Stimulated activated CD8-positive, alpha-beta memory T cell treated with anti-CD3 and anti-CD28 coated beads, Interleukin-12 subunit alpha, Interleukin-12 subunit beta, amount 100 ng/mL, for 1 hour (primary cell): ENCODE measurements at places on chromosomes 2 and 18.

DNA sequence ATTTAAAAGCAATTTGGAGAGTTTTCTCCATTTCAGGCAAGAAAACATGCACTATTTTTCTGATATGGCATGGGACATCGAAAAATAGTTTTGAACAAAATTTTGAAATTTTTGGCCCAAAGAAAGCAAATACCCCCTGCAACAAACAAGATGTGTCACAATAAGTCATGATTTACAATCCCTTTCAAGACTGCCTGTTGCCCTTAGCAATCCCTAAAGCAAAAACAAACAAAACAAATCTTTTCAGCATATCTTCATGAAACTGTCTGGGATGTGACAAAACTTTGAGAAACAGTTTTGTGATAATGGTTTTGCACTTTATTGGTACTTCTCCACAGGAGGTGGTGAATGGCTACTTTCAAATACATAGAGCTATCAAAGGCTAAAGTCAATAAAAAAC is 1888.7 kb upstream of the PIK3C3 start:
- DNase-seq, result no peak

- DNase-seq, result no peak
Measured at GRCh38 chr18:74486119-74486849, 9.9 kb upstream of the CNDP2 start.

- DNase-seq, result no peak
Measured at GRCh38 chr2:111071600-111072171, 49.0 kb upstream of the BCL2L11 start.

DNA sequence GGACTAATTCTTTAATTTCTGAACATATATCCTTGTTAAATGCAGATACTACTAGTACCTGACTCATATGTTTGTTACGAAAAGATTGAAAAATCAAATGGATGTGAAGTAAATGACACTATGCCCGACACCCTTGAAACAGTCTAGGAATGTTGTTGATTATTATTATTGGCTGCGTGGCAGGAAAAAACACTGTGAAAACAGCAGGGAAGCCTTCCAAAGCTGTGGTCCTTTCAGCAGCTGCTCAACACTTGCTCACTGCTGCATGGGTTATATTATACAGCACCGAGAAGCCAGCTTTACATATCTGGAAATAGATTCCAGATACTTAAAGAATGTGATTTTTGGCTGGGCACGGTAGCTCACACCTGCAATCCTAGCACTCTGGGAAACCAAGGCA is 26.5 kb downstream of the CRYGD start:
- no peak for DNase-seq

DNA sequence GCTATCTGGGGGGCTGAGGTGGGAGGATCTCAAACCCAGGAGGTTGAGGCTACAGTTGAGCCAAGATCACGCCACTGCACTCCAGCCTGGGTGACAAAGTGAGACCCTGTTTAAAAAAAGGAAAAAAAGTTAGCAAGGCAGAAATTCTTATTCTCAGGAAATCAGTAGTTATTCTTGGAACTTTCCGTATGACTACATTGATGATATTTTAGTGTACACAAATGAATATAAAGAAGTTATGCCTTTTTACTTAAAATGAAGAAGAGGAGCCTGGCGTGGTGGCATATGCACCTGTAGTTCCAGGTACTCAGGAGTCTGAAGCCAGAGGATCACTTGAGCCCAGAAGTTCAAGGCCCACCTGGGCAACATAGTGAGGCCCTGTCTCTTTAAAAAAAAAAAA is 7.4 kb downstream of the SPDYA start:
- no peak for DNase-seq
